HTR-8/SVneo (cell line): ENCODE measurements at places on chromosomes 2 and 18.

GRCh38 chr2:78895022-78895421 is 130.5 kb upstream of the REG3G start:
- DNase-seq: no peak

DNA sequence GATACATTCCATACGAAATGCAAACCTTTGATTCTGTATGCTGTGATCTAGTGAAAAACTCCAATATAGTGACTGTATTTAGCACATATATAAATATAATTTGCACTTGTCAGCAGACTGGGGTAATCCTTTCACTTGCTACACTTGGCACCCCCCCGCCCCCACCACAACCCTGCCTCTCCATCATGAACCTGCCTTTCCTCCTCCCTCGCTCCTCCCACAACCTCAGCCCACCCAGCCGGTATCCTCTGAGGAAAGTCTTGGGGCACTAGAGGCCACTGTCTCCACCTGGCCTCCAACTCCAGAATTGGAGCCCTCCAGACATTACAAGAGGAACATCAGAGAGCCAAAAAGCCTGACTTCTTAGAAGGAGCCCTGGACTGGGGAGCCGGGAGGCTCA is 196.3 kb downstream of the LOXHD1 start:
- no peak for DNase-seq

DNA sequence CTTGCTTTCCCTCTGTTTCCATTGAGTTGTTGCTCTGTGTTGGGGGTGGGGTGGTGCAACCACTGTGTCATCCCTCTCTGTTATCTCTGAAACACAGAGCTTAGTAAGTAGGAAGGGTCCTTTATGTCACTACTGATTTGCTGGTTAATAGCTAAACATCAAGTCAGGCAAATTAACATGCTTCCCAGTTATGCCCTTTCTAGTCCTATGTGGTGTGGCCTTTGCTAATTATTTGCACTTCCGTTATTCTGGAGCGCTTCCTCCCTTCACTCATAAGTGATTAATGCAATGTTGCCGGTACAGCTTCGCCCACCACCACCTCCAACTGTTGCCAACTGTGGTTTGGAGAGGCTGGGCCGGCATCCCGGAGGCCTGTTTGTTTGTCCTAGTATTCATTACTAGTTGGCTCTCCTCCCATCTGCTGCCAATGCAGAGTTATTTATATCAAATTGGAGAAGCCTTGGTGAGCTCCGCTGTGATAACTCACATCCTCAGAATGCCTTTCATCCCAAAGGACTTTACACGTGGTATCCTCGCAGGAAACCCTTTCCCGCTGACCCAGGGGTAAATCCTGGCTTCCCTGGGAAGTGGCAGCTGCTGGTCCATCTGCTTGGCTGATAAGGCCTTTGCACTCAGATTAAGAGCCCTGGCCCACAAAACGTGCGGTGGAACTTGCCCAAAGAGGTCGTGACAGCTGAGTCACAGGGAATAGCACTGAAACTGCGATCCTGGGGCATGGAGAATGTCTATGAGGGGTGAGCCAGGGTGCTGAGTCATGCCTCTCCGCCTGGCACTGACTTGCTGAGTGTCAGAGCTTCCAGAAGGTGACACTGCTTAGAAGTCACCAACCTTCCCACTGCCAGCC is 72.0 kb upstream of the ZCCHC2 start:
- peak; percentile 68 for DNase-seq

DNA sequence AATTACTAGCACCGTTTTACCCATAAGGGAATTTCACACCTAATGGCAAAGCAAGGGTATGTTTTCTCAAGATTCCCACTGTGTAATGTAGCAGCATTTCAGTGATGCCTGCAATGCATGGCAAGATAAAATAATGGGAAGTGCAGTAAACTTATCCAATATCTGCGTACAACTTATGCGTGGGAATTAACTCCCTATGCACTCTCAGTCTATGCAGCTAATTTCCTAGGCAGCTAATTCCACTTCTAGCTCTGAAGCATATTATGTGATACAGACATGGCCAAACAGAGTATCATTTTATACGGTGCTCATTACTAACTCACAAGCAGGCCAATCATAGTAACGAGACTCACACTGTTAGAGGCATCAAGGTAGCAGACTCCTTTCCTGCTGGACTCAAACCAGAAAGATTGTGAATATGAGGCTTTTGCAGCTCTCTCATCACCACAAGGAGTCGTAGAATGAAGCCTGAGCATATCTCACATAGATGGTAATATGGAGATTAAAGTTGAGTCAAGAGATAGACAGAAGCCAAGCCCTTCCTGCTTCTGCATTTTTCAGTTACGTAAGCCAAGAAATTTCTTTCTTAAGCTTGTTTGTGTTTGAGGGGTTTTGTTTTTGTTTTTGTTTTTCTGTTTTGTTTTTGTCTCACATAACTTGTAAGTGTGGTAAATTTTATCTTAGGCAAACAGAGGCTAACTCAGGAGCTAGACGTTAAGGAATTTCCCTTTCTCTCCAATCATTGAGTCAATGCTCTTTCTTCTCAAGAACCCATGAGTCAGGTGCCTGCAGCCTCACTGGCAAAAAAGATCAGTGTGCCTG is 34.8 kb upstream of the ITGAV start:
- no peak for DNase-seq

GRCh38 chr2:172456002-172456401 is 28.6 kb downstream of the ITGA6 start:
- DNase-seq: no peak

- DNase-seq: no peak
Measured at GRCh38 chr2:192025637-192026036, 169.1 kb downstream of the TMEFF2 start.

DNA sequence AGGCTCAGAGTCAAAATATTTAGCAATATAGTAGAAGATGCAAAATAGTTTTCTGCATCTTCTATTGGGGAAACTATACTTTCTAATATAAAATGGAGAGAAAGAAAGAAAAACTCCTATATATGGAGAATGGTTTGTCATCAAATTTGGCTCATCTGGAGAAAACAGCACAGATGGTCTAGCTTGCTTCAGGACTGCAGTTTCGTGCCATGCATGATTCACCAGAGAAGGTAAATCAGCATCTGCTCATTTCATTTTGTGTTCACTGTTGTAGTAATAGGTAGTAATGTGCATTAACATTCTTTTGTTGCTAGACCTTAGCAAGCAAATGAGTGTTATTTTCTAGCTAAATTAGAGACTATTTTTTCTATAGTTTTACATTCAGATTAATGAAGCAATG is 179.0 kb downstream of the ASXL3 start:
- no peak for DNase-seq

- no peak for DNase-seq
Measured at GRCh38 chr2:240936106-240936505, 30.0 kb downstream of the CROCC2 start.

GRCh38 chr18:59660786-59661743 is 36.2 kb downstream of the CCBE1 start:
- no peak for DNase-seq

DNA sequence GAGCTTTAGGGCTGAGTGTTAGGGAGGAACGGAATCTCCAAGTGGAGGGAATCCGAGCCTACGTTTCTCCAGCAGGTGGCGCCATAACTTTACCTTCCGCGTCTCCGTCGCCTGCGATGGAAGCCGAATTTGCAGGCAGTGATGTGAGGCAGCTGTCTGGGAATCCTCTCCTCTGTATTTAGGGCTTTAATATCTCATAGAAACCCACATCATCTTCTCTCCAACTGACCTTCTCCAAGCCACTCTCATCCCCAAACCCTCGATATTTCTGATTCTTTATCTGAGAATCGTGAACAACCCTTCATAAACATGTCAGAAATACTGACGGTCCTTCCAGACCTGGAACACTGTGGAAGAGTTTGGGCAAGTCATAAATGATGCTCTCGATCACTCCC is 27.5 kb downstream of the SIX2 start:
- peak; percentile 86 for DNase-seq

GRCh38 chr18:77203071-77203470 is 46.6 kb upstream of the GALR1 start:
- no peak for DNase-seq

DNA sequence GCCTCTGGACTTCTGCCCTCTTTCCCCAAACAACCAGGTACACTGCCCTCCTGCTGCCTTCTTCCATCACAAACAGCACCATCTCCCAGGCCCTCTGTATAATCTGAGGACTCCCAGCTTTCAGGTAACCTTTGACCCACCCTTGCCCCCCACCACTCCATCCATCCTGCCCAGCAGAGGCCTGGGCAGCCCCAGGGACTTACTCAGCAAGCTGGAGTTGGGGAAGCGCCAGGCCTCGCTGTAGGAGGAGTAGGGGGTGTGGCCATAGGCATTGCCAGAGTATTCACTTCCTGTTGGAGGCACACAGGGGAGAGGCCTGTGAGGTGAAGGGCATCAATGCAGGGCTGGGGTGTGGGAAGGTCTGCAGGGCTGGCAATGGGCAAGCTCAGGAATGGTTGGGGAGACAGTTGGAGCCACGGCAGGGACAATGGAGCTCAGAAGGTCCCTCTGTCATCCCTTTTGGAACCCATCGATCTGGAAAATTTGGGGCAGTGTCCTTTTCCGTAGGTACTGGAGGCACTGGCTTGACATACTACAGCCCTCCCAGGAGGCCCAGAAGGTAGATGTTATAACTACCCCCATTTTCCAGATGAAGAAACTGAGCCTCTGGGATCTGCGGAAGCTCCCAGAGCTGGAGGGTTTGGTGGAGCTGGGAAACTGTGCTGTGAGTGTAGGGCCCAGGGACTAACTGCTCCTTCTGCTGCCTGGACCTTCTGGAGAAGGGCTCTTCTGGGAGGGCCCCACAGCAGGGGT is 46.3 kb downstream of the PSD4 start:
- no peak for DNase-seq

GRCh38 chr2:160387558-160388262 is 105.9 kb downstream of the RBMS1 start:
- peak; percentile 45 for DNase-seq

DNA sequence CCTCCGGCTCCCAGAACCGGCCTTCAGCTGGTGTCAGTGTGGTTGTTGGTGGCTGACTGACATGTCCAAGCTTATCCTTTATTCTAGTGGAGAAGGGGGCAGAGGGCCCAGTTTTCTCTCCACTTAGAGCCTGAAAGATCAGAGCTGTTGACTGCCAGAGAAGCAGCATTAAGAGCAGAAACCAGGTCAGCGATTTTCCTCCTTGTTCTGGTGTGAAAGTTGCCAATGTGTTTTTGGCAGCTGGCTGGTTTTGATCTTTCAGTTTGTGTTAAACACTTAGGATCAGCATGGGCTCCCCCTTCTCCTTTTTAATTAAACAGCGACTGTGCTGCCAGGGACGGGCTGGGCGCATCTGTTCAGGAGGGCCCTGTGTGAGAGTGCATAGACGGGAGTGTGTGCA is 100.9 kb downstream of the ASAP2 start:
- DNase-seq: no peak

GRCh38 chr2:209976698-209977385 is 25.6 kb upstream of the RPE start:
- DNase-seq: no peak

DNA sequence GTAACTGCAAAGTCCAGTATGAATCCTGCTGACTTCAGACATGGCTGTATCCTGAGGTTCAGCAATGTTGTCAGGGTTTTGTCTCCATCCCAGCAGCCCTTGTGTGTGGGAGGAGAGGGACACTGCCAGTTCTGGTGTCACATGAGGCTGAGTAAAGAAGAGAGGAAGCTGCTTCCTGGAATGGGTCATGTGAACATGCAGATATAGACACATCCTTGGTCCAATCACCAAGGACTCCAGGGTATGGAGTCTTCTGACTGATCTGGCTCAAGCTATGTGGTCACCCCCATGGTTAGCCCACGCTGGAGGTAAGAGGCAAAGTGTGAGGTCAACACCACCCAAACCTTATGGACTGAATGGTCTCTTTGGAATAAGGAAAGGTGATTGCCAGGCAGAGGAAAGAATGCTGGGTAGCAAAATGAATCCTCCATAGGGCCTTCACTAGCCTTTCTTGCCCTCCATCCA is 134.4 kb upstream of the SLC1A4 start:
- DNase-seq: no peak

DNA sequence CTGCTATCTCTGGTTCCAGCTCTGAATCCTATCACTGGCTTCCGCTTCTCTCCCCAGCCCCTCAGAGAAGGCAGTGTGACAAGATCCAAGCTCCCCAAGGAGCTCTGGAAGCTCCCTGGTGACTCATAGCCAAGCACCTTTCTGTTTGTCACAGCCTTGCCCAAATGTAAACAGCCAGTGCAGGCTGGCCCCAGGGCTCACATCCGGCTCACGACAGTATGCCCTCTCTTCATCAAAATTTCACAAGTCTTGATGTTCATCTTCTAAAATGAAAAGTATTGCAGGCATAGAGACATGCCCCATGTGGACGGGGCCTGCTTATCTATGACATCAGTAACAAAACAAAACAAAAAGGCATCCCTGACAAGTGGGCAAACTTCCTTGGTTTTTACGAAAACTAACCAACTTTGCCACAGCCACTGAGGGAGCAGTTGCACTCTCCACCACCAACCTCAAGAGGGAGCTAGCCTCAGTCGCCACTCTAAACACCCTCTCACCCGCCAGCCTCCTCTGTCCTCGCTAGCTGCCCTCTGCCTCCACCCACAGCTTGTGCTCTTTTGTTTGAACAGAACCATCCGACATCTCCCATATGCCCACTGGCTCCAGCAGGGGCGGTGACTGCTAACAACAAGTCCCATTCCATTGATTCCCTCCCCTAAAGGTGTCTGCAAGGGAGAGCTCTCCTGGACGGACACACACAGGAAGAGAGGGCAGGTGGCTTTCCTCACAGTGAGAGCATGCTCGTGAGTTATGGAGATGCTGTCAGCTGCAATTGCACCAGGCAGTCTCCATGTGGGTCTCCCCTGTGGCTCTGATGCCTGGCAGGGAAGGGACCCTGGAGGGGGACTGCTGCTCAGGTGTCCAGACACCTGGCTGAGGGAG is 71.0 kb upstream of the DAPL1 start:
- no peak for DNase-seq

DNA sequence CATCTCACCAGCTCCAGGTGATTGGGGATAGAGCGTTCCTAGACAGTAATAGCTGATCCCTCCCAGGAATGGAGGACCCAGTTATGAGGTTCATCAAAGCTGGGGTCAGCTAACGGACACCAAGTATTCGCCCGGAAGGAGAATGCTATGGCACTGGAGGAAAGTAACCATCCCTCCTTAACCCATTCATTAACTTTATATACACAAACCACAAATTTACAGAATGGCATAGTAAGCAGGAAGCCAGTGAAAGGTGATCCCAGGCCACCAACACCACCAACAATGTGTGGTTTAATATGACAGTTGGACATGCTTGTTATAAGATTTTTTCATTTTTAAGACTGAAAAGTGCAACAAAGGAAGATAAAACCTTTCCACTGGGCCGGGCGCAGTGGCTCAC is 55.3 kb upstream of the CHMP1B start:
- no peak for DNase-seq

DNA sequence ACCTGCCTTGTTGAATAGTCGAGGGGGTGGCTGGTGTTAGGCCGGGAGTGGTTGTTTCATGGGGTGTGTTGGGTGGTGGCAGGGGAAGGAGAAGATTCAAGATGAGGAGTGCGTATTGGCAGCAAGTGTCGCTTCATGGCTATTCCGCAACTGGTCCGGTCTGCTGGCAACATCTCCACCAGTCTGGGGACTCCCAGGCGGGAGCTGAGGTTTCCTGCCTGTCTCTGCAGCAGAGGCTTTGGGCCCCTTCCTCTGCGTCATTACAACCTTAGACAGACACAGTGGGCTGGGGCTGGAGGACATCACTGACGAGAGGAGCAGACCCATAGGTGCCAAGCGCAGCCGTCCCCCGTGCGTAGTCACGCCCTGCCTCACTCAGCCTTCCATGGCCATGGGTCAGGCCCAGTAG is 64.0 kb upstream of the MCFD2 start:
- DNase-seq: no peak

- DNase-seq: no peak
Measured at GRCh38 chr2:132937629-132938028, 267.6 kb upstream of the LYPD1 start.
